ENCODE measurements at places on chromosomes 4 and X.

DNA sequence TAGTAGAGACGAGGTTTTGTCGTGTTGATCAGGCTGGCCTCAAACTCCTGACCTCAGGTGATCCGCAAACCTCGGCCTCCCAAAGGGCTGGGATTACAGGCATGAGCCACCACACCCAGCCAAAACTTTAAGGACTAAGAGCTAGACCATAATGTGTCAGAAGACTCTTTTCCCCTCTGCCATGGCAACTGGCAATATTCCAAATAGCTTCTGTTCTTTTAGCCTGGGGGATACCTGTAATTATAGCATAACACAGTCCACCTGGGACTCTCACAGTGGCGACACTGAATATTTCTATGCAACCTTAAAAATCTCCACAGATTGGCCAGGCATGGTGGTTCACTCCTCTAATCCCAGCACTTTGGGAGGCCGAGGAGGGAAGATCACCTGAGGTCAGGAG is 45.5 kb upstream of the RBM47 start:
- no peak for DNase-seq

DNA sequence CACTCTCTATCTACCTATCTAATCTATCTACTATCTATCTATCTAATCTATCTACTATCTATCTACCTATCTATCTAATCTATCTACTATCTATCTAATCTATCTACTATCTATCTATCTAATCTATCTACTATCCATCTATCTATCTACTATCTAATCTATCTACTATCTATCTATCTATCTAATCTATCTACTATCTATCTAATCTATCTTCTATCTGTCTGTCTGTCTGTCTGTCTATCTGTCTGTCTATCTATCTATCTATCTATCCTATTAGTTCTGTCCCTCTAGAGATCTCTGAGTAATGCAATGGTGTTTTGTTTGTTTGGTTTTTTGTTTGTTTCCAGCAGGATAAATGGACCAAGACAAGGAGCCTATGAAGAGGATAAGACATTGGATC is 9.4 kb upstream of the ASMTL start:
- no peak for DNase-seq

- no peak for DNase-seq
Measured at GRCh38 chr4:38983291-38983690, 48.9 kb downstream of the TMEM156 start.

DNA sequence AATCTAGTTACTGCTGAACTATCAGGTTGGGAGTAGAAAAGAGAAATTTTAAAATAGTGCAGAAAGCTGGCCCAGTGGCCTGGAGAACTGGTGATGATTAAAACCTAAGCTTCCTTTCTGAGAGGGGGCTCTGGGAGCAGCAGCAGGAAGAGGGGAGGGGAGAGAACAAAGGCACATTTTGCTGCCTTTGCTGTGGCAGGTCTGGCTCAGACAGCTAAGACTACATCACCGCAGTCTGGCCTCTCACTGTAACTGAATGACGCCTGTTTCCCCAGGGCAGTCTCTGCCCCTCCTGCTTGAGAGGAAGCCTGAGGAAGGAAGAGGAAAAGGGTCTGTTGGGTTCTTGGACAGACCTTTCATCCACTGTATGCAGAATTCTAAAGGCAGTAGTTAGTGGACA is 148.5 kb downstream of the FRAS1 start:
- DNase-seq, result no peak

GRCh38 chr4:185332575-185333464 is 62.9 kb downstream of the LRP2BP start:
- no peak for DNase-seq
